Nucleus accumbens (tissue), 56 donors: ENCODE measurements at places on chromosomes 16 and 17.

DNA sequence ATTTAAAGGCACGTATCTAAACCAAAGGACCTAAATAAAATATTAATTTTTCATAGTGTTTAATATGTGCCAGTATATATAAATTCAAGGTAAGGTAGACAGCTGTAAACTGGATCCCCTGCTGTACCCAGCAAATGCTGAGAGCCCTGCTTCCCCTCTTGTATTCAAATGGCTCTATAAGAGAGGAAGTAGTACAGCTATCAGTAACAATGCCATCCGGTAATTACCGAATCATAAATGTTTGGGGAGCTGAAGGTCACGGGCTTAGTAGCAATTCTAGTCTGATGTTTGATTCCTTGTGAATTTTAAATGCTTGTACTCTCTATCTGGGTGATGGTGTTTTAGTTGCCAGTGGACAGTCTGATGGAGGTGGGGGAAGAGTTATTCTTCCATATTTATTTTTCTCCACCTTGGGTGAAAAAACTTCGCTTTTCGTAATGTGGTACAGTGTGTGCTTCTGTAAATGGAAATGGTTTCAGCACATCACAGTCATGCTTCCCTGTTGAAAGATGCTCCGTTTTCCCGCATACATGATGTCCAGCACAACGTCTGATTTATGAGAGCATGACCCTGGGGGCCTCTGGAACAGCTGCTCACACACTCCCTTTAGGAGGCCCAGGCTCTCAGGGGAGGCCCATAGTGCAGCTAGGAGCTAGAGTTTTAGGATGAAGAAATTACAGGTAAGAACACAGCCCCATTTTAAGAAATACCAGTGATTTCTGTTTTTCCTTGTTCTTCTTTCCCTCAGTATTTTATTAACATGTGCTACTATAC is 423.9 kb downstream of the WWOX start:
- DNase-seq: no peak

GRCh38 chr17:50153650-50154575 is 3.4 kb upstream of the PPP1R9B start:
- no peak for DNase-seq

GRCh38 chr17:78428025-78428575 is 49.7 kb downstream of the PGS1 start:
- DNase-seq: no peak

- no peak for DNase-seq
Measured at GRCh38 chr17:76219670-76220383, 20.5 kb downstream of the RNF157 start.

- DNase-seq: no peak
Measured at GRCh38 chr16:20624882-20625807, 49.0 kb upstream of the ACSM2B start.

GRCh38 chr16:71383054-71383773 is 24.7 kb downstream of the CALB2 start:
- DNase-seq: no peak

DNA sequence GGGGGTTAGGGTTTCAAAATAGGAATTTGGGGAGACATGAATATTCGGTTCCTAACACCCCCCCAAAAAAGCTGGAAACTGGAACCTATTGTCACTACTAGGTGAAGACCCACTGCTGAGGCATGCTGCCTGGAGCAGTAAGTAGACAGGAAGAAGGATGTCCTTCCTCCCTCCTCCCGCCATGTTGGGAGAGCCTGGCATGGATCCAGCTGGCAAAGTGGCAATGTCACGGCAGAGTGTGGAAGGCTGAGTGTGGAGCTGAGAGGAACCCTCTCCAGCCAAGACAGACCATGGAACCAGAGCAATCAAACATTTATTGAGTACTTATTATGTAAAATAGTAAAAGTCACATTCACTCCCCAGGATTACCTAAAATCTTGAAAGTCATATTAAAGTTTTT is 49.0 kb downstream of the CCDC182 start:
- no peak for DNase-seq

GRCh38 chr17:12637745-12638651 is 27.7 kb upstream of the MYOCD start:
- no peak for DNase-seq

- no peak for DNase-seq
Measured at GRCh38 chr17:61809816-61810392, 53.4 kb downstream of the BRIP1 start.

DNA sequence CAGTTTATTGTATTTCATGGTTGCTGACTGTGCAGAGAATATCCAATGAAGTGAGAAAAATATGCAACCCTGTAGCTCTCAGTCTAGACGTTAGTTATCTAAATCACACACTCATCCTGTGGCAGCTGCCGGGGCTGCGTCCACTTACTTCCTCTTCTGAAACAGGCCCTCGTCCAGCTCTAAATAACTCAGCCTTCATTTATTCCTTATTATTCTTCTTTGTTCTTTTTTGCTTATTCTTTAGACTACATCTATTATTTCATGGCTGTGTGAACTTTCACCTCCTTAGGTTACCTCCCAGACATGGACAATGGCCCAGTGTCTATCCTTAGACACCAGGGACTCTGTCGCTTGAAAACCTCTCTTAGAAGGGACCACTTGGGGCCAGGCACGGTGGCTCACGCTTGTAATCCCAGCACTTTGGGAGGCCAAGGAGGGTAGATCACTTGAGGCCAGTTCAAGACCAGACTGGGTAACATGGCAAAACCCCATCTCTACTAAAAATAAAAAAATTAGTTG is 3.4 kb upstream of the THUMPD1 start:
- no peak for DNase-seq

DNA sequence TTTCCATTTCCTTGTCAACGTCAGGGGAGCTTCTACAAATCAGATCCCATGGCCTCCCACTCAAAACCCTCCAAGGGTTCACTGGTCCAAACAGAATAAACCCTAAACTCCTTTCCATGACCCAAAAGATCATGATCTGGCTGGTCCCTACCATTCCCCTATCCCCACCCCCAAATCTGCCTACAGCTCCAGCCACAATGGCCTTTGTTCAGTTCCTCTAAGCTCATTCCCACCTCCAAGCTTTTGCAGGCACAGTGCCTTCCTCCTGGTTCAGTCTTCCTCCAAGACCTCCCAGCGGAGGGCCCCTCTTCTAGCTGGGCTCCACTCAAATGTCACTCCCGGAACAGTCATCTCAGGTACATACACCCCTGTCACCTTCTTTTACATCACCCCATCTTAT is 2.0 kb downstream of the GPRC5B start:
- DNase-seq: no peak

- DNase-seq: no peak
Measured at GRCh38 chr16:24367186-24367710, 111.1 kb downstream of the CACNG3 start.

DNA sequence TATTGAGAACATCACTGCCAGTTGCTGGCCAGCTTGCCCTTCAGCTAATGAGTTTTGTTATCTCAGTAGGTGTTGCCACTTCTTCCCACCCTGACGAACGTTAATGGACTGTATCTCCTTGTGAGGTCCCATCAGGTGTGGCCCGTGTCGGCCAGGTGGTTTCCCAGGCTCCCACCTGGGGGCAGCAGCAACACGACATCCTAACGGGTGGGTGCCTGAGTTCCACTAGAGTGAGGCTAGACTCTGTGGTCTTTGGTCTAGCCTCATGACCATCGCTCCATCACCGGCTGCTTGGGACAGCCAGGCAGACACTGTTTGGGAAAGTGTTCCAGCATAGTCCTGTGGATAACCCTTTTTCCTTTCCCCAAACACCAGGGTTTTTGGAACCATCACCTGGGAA is 45.6 kb upstream of the LCMT1 start:
- DNase-seq: no peak

DNA sequence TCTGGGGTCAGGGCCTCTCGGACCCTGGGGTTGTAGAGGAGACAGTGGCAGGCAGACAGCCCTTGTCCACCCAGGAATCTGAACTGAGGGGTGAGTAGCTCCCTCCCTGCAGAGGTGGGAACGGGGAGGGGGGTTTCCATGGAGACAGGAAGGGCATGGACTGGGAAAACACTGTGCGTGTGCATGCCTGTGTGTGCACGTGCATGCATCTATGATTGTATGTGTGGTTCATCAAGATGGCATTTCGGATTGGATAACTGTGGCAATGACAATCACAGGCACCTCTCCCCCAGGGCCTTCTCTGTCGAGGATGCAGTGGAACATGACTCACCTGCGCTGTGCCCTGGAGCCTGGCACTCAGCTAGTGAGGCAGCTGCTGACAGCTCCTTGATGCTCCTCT is 6.1 kb upstream of the CD300C start:
- no peak for DNase-seq

DNA sequence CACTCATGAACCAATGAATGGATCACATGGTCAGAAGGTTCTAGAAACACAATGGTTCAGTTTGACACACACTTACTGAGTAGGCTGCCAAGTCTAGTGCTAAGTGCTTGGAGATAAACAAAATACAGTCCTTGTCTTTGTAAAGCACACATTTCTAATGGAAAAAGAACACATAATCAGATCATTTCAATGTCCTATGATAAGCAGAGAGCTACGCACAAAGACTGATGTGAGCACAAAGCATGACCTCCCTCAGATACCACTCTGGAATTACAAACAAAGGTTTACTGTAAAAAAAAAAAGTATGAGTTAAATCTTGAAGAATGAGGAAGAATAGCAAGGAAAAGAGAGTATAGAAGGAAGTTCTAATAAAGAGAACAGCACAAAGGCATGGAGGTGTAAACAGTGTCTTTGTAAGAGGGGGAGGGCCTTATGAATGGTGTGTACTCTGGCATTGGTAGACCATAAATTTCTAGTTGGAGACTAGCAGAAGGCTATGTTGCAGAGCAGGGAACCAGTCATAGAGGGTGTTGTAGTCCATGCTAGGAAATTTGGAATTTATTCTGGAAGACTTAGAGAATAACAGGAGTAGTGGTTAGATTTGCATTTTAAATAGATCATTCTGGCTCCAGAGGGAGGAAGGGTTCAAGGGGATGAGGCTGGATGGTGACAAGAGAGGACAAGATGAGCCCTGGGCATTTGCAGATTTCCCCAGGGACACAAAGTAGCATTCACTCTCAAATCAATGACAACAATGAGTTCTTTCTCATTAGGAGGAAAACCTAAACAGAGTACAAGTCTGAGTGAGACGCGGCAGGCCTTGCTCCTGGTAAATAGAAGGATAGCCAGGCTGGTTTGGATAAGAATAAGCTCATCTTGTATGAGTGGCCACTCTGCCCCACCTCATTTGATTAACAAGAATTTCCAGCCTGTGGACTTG is 468.0 kb downstream of the TOX3 start:
- DNase-seq: no peak

DNA sequence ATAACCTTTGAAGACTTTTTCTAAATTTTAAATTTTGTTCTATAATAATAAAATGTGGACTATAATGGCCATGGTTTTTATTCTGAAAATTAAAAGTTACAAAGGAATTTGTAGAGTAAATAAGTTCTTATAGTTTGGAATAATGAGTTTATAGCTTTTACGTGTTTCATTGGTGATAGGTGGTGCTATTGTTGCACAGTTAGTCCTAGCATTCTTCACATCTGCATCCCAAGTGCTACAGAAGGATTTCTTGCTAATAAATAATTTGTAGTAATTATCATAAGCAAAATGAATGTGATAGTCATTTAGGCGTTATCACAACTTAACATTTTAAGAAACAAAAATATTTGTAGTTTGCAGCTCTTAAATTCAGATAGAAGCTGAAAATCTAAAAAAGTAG is 67.9 kb downstream of the BCAS3 start:
- no peak for DNase-seq

- no peak for DNase-seq
Measured at GRCh38 chr17:80002070-80002641, 33.5 kb downstream of the TBC1D16 start.

DNA sequence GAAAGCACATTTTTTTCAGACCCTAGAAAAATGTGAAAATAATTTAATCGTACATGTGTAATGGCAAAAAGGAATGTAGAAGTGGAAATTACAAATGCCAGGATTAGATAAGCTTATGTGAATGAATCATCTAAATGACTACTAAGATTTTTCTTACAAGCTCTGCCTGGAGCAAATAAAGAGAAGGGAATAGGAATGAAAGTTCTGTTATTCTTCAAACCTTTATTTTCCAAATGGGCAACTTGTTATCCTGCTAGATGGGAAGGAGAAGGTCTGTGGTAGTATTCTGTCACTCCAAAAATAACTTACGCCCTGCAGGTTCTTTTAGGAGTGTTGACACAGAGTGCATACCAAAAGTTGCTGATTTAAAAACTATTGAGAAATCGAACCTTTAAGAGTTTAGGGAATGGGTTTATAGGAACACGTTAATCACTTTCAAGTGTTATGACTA is 9.7 kb downstream of the CTCF start:
- DNase-seq: no peak

- no peak for DNase-seq
Measured at GRCh38 chr17:9002606-9003354, 18.5 kb upstream of the NTN1 start.

- DNase-seq: no peak
Measured at GRCh38 chr17:70089513-70090148, 14.6 kb downstream of the KCNJ16 start.

GRCh38 chr17:49364119-49364518 is 2.1 kb upstream of the ZNF652 start:
- no peak for DNase-seq

DNA sequence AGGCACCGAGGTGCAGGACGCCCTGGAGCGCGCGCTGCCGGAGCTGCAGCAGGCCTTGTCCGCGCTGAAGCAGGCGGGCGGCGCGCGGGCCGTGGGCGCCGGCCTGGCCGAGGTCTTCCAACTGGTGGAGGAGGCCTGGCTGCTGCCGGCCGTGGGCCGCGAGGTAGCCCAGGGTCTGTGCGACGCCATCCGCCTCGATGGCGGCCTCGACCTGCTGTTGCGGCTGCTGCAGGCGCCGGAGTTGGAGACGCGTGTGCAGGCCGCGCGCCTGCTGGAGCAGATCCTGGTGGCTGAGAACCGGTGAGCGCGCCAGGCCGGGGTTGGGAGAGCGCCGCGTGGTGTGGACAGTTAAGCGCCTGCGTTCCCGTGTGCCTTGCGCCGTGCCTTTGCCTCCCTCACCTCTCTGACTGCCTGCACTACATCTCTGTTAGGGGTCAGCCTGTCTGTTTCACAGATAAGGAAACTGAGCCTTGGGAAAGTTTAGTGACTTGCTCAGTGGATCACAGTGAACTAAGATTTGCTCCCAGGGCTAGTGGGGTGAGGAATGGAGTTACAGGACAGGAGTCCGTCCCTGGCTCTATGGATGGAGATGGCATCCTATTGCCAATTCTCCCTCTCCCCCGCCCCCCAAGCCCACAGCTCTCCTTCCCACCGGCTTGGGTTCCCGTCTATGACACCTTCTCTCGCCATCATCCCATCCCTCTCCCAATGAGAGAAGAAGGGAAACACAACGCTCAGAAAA is 880 bp downstream of the SARM1 start:
- no peak for DNase-seq

- no peak for DNase-seq
Measured at GRCh38 chr16:29729116-29729521, 16.7 kb downstream of the C16orf54 start.
